Large intestine (tissue), 12 donors: ENCODE measurements at places on chromosomes 1 and 21. TPM values are rescaled to one million over a fixed set of nuclear protein-coding genes. Genes with fewer than 3 reads are reported as not detected.

DNA sequence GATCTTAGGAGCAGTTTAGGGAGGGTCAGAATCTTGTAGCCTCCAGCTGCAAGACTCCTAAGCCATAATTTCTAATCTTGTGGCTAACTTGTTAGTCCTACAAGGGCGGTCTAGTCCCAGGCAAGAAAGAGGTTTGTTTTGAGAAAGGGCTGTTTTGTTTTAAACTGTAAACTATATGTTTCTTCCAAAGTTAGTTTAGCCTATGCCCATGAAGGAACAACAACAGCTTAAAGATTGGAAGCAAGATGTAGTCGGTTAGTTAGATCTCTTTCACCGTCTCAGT is 62.0 kb downstream of the SLC16A1 start:
- DNase-seq: no peak

- DNase-seq: no peak
Measured at GRCh38 chr1:230851291-230851691, 17.0 kb downstream of the C1orf198 start.

DNA sequence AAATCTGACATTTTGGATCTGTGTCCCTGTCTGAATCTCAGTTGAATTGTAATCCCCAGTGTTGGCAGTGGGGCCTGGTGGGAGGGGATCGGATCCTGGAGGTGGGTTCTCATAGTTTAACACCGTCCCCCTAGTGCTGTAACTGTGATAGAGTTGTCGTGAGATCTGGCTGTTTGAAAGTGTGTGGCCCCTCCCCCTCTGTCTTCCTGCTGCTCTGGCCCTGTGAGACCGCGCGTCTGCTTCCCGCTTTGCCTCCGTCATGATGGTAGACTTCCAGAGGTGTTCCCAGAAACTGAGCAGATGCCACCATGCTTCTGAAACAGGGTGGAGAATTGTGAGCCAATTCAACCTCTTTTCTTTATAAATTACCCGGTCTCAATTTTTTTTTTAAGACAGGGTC is 25.0 kb downstream of the AGPAT3 start:
- DNase-seq: no peak

DNA sequence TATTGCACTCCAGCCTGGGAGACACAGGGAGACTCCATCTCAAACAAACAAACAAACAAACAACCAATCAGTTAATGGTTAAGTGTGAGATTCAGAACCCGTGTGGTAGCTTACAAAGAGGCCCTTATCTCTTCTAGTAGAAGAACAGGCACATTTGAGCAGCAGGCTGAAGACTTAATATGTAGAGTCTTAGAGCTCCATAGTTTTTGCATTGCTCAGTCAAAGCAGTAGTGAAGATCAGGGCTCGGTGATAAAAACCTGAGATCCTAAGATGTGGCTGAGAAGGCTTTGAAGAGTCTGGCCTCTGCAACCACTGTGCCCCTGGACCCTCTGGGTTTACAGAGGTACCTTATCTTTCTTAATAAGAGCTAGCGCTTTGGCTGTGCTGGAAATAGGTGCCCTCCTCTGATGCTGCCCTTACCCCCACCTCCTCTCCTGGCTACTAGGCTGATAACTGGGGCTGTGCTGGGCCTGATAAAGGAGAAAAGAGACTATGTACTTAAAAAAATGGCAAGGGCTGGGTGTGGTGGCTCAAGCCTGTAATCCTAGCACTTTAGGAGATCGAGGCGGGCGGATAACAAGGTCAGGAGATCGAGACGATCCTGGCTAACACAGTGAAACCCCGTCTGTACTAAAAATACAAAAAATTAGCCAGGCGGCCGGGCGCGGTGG is 10.5 kb upstream of the UCK2 start:
- no peak for DNase-seq

- no peak for DNase-seq
Measured at GRCh38 chr1:18557621-18558465, 72.8 kb upstream of the PAX7 start.

DNA sequence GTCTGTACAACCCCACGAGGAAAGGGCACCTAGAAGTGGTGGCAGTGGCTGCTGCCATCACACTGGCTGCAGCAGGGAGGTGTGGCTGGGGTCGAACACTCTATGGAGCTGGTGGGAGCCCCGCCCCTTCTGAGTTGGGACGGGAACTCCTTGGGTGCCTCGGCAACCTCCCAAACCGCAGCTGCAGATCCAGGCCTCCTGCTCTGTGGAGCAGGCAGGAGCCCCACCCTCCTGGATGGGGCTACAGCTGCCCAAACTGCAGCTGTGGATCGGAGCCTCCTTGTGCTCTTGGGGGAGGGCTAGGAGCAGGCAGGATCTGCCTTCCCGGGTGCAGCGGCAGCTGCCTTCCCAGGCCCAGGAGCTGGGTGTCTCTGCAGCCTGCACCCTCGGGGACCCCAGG is 38.9 kb upstream of the TARDBP start:
- no peak for DNase-seq

GRCh38 chr1:64474665-64475439 is 4.9 kb downstream of the CACHD1 start:
- peak; percentile 55 for DNase-seq

DNA sequence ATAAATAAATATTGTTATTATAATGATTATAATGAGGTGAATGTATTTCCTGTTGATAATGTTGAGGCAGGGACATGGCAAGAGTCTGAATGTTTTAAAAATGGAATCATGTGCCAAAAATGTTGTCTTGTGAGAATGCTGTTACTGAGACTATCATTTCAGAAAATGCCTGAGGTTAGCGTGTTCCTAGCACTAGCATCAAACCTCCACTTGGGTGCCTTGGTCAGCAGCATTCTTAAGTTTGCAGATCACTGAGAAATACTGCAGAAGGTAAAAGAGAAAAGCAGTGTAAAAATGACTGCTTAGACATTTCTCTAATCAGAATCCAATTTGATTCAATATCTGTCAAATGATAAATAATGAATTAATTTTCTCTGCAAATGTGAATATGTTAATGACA is 50.8 kb downstream of the OLFM3 start:
- no peak for DNase-seq

DNA sequence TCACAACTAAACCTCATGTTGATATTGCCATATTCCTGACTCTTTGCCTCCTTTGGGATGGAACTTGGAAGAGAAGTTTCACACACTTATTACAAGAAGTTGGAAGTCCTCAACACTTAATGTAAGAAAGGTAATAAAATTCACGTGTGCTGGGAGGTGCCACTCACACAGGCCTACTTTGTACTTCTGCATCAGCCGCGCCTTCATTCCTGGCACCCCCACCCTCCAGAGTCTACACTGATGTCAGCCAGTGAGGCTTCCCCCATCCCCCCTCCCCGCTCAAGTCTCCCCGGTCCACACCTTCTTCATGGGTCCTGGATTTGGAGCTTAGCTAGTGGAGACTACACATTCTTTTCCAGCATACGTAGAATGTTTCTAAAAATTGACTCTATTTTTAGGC is 24.8 kb upstream of the SLC45A1 start:
- peak; percentile 97 for DNase-seq

DNA sequence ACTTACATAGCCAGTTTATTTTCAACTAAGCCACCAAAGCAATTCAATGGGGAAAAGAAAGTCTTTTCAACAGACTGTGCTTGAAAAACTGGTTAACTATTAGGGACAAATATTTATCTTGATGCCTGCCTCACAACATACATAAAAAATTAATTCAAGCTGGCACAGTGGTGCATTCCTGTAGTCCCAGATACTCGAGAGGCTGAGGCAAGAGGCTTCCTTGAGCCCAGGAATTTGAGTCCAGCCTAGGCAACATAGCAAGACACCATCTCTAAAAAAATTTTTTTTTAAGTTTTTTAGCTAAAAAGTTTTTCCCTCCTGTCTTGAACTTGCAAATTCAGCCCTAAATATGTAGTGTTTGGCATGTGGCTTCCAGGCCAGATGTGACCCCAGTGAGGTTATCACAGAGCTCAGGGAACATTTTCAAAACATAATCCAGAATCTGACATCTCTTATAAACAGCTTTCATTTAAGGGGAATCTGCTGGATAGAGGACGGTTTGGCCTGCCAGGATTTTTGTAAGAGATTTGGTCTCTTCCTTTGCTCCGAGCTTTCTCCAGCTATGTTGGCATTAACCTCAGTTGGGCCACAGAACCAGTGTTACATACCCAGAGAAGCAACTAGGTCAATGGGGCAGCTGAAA is 46.4 kb downstream of the COL6A1 start:
- DNase-seq: no peak

DNA sequence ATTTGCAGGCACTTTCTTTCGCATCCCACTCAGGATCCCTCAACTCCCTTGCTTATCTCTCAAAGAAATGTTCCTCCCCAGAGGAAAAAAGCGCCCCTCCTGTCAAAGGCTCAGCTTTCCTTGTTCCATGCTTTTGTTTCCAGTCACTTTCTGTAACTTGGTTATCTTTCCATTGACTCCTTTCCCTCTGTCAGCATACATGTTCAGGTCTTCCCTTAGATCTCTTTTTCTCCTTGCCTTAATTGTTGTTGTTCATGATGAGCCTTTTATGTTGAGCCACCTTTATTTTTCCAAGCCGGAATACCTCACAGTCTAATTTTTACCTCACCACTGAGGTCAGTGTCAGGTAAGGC is 46.5 kb upstream of the PODN start:
- DNase-seq: no peak

GRCh38 chr21:35007348-35007747 is 41.8 kb downstream of the RUNX1 start:
- no peak for DNase-seq

DNA sequence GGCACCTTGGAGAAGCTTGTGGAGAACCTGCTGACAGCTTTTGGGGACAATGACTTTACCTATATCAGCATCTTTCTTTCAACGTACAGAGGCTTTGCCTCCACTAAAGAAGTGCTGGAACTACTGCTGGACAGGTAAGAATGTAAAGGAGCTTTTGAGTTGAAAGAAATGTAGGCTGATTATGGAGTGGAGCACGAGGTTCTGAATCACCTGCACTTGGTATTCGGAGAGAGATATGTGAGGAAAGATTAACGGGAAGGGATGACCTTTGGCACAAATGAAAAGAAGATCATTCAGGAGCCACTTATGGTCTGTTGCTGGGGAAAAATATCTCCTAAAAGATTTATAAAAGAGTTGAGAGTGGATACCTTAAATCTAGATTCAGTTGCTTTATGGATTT is 42.7 kb downstream of the RGL1 start:
- peak; percentile 91 for DNase-seq

GRCh38 chr1:160261893-160262794 is at the start of gene DCAF8:
DCAF8 (minus strand) TSS chr1:160262549; CDS start chr1:160244008, 18,541 bp downstream.
- peak; percentile 99 for DNase-seq

SPRR1B gene
- not detected for polyA plus RNA-seq

ORC1 gene
- polyA plus RNA-seq: 4.2 TPM

PDE4B gene
- polyA plus RNA-seq: 9.3 TPM

CCDC190 gene
- 0.07 TPM for polyA plus RNA-seq

LRRC3 gene
- 18.8 TPM for polyA plus RNA-seq

FCGR3A gene
- polyA plus RNA-seq: 3.1 TPM

LDLRAD1 gene
- 0.51 TPM for polyA plus RNA-seq

ST6GALNAC3 gene
- polyA plus RNA-seq: 18.0 TPM

KIF14 gene
- 2.9 TPM for polyA plus RNA-seq
